ENCODE measurements at places on chromosomes 7 and 10.

DNA sequence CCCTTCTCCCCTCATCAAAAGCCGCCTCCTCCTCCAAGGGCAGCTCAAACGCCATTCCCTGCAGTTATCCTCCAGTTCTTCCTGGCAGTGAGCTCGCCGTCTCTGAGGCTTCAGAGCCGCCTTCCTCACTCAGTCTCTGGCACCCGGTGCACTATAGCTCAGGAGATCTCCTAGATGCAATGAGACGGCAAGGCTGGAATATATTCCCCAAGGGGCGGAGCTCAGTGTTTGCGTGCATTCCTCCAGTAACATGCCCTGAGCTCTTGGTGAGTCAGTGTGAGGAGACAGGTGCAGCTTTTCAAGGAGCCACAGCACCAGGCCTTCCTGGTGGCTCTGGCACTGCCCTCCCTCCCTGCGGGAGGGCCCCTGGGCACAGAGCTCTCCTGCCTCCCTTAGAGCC lies 512.6 kb upstream of the FOXK1 start:
- no peak for DNase-seq

DNA sequence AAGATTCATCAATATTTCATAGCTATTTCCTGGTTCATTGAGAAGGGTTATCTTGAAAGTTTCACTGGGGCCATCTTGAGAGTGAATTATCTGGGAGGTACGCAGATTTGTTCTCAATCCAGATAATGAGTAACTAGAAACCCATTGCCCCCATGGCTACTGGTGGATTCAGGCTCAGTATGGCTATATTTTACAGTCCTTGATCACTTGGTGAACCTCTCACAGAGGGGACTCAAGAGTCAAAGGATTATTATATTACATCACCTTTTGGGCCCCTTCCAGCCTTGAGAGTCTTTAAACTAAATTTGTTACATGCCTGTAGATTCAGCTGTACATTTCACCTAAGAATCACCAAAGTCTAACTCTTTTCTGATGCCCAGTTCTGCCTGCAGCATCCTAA lies 11.6 kb downstream of the NKX2-3 start:
- no peak for DNase-seq

DNA sequence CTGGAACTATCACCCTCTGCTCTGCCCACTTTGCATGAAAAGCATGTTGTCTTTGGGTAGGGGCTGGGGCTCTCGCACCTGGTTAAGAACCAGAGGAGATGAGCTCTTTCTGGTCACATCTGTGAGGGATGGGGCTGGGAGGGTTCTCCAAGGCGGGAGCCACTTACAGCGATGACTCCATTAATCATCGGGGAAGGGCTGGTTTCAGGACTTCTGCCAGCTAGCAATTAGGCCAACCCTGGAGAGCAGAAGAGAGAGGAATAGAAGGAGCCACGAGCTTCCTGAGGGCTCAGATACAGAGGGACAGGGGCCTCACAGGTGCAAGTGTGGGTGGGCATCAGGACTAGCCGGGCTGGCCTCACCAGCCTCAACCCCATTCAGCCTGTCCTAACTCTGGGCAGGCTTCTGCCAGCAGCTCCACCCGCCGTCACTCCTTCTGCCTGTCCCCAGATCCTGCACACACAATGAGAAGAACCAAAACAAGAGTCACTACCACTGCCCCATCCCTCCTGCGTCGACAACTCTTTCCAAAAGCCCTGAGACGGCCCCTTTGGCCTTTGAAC lies 8.4 kb downstream of the AQP1 start:
- no peak for DNase-seq

- no peak for DNase-seq
Observed at GRCh38 chr10:27258492-27258837, 17.9 kb upstream of the ACBD5 start.

DNA sequence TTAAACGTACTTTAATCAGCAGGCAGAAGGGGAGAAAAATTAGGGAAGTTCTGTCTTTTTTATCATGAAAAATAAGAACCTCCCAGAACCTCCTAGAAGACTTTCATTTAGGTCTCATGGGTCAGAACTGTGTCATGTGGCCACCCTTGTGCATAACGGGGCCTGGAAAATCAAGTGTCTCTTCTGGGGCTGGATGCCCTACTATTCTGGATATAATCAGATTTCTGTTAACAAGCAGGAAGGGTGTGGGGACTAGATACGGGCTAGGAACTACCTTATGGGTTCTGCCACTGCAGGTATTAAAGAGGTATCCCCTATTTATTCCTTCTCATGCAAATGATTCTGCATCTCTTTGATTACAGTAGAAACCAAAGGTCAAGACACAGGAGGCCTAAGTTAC lies 14.1 kb downstream of the LANCL2 start:
- no peak for DNase-seq

DNA sequence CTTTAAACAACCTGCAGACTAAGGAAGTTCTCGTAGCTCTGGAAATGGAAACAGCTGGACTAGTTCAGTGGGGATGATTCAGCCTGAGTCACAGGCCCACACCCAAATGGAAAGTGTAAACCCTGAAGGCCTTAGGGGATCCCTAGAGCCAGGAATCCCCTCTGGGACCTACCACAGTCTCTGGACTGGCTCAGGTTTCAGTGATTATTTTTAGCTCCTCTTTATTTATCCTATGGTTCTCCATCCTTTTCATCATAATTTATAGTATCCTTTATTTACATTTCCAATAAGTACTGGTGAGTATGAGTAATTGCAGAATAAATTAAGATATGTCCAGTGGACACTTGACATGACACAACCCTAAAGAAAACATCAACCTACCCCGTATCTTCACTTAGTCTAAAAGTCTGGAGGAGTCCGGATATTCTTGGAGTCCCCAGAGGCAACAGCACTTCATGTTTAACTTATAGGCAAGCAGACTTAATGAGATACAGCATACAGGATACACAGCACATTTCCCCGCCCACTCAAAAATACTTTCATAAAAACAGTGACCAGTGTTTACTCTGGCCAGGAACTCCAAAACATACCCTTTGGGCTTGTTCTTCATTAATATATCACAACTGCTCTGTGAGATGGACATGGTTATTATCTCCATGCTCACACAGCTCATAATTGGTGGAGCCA lies 28.4 kb upstream of the SEMA3E start:
- peak; percentile 90 for DNase-seq

DNA sequence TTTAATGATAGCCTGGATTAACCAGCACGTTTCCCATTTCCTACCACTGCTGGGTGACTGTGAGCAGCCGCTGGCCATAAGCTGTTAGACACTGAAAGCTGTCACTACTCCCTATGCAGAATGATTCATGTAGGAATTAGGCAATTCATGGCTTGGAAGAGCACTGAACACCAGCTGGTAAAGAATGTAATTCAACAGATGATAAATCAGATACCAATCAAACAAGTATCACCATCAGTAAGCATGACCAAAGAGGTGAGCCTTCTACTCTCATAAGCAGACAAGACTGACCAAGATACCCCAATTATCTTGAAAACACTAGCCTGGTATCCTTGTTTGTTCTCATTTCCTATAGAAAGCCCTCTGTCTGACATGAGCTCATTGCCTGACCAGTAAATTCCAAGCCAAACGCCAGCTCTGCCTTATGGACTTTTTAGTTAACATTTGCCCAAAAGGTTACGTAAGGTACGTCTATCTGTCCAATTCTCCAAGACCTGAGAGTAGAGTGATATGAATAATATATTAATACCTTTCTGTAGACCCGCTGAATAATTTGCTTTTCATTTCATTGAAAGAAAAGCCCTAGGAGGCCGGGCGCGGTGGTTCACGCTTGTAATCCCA lies 127.7 kb downstream of the ELMO1 start:
- no peak for DNase-seq

GRCh38 chr7:106646256-106646655 lies 14.7 kb downstream of the CCDC71L start:
- DNase-seq: no peak

GRCh38 chr10:1514681-1515080 lies 222.6 kb downstream of the ADARB2 start:
- no peak for DNase-seq

DNA sequence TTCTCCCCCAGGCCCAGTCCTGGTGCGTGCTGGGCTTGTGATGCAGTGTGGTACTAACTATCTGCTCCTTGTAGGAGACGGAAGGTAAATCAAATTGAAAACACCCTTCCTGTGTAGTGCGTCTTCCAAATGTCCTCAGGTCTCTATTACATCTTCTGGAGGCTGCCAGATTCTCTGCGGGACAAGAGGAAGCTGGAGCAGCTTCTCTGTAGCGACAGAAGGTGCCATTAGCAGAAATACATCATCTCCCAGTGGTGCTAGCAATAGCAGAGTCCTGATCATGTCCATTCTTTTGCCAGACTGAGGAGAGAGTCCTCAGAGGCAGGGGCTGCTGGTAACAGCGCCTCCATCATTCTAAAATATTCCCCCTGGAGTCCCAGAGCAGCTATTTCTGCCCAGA lies 675.2 kb downstream of the LRMDA start:
- DNase-seq: no peak

- no peak for DNase-seq
Observed at GRCh38 chr7:19210893-19211413, 65.7 kb upstream of the FERD3L start.

- no peak for DNase-seq
Observed at GRCh38 chr7:117479225-117480054, at the start of gene CFTR. TSS of gene CFTR (plus strand) at chr7:117480025. CDS start at chr7:117480095, 70 bp downstream.

- DNase-seq: no peak
Observed at GRCh38 chr10:112394475-112394875, 20.6 kb downstream of the ACSL5 start.

DNA sequence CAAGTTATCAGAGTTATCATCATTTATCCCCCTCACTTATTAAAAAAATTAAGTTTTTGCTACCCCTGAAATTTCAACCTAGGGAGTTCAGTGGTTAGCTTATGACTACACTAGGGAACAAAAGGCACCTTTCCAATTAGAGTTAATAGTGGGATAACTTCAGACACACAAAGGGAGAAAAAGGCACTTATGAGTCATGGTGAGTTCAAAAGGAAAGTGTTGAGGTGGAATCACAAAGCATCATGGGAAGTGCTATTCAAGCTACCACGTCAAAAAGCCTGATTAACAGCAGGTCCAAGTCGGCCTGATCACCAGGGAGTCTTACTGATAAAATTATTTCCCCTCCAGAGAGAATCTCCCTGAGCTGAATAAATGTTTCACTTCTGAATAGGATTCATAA lies 165.7 kb downstream of the C7orf25 start:
- no peak for DNase-seq

DNA sequence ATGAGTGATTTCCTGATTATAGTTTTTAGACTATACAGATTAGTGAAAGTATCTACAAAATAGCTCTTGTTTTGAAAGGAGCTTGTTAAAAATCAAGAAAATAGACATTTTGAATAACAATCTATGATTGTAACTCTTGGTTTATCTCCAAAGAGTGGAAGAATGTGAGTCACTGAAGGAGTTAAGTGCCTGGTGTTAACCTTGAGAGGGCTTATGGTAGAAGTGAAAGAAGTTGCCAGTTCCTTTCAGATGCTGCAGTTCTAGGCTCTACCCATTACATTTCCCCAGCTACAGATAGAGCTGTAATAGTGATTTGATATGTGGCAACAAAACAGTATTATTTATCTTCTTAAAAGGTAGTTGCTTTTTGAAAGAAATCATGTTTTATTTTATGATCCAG lies 12.7 kb downstream of the NRBF2 start:
- no peak for DNase-seq

GRCh38 chr7:5557920-5558401 lies 134.3 kb upstream of the TNRC18 start:
- DNase-seq: no peak

DNA sequence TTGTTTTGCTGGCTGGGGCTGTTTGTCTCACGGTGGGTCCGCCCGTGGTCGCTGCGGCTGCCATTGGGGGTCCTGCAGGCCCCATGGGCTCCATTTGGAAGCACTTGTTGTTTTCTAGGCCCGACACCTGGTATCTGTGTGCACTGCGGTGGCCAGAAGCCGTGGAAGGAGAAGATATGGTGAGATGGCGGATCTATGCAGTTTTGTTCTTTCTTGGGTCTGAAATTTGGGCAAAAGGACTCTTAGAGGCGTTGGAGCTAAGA lies 109.5 kb upstream of the SHH start:
- DNase-seq: no peak

DNA sequence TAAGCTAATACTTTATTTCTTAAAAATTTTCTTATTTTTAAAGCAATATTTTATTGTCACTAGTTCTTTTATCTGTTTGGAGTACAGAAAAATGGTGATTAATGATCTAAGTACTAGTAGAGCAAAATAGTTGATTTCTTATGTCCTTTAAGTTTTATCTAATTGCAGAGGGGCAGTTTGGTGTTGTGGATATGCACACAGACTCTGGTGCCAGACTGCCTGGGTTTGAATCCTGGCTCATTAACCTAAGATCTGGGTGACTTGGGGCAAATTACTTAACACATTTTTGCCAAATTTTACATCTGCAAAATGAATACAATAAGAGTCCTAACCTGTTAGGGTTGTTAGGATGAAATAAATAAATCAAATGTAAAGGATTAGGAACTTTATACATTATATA lies 10.7 kb upstream of the PRPS1L1 start:
- DNase-seq: no peak

DNA sequence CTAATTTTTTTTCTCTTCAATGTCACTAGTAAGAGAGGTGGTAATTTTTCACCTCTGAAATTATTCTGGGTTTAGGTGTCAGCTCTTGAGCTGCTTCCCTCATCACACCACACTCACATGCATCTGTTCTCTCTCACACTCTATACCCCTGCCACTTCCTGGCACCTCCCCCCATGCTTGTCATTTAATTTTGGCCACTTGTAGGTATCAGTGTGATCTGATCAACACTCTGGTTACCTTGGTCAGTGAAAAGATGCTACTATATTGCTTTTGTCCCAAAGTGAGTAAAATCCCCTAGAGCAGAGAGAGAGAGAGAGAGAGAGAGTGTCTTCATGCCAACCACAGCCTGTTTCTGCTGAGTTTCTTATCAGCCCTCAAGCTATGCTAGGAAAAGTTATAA lies 42.5 kb downstream of the STK17A start:
- DNase-seq: no peak

GRCh38 chr7:77813180-77813579 lies 14.6 kb downstream of the PHTF2 start:
- DNase-seq: no peak

DNA sequence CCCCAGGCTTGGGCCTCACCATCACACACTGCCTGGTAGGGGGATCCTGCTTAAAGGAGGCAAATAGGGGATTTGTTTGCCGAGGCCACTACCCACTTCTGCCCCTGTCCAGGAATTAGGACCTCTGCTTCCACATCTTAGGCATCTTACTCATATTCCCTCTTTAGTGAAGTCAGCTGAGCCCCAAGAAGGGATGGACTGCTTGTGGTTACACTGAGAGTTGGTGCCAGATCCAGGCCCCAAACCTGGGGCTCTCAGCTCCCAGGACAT lies 1.6 kb upstream of the GPRIN2 start:
- no peak for DNase-seq

DNA sequence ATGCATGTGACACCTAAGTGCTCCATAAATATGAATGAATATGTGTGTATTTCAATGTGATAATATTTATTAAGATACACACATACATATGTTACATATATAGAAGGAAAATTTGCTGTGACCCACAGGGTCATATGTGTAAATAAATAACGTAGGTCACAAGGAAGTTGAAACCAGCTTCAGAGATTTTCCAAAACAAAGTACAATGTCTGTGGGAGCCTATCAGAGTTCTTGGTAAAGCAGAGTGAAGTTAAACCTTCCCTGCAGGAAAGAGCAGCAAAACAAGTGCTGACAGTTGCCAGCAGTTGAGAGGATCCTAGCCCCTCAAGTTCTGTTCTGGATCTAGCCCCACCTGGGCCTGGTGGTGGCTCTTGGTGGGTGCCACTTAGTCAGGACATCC lies 91.2 kb downstream of the CCNY start:
- no peak for DNase-seq

- no peak for DNase-seq
Observed at GRCh38 chr10:3806603-3807002, 21.6 kb upstream of the KLF6 start.

GRCh38 chr10:58089739-58090138 lies 178.0 kb downstream of the IPMK start:
- no peak for DNase-seq

All from fibroblast of skin of left quadriceps (primary cell).